Midbrain (tissue), 1 donor: ENCODE measurements at places on chromosomes 7 and 10.

DNA sequence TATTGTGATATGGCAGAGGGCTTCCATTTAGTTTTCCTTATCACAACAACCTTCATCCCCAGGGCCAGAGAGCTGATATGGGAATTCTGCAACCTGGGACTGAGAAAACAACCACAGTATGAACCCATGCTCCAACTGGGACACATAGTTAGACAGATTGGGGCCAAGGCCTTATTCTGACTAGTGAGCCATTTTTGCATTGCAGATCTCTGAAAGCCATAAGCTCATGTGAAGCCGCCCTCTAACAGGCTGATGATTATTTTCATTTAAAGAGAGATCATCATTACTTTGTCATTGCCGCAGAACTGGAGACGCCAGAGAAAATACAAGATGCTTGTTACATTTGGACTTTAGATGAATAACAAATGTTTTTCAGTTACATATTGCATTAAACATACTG is 791.7 kb upstream of the POM121L12 start:
- DNase-seq: no peak

- no peak for DNase-seq
Observed at GRCh38 chr7:43520201-43520600, 62.7 kb upstream of the STK17A start.

DNA sequence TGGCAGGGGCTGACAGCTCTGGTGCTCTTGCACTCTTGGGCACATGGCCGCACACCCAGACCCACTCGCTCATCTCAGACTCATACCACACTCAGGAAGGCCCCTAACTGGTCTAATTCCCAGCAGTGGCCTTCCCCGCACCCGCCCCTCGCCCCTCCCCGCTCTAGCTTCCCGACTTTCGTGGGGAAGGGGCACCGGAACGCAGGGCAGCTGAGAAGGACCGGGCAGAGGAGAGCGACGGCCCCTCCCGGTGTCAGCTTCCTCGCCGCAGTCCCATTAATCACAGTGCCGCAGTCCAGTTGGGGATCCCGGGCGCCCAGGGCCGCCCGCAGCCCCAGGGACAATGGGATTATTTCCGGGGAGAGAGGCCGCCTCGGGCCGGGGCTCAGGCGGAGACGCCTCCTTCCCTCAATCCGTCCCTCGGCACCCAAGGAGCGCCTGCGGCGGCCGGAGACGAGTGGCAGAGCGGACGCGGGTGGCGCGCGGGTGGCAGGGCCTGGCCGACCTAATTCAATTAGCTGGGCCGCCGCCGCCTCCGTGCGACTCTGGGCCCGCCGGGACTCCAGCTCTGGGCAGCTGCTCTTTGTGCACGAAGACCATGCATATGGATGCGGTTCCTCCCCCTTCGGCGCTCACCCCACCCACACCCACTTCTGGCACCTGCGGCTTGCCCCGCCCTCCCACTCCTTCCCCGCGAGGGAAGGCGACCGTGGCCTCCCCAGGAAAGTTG is 7.8 kb upstream of the TLX1 start:
- DNase-seq: no peak

GRCh38 chr7:96093435-96093834 is 228.5 kb downstream of the SLC25A13 start:
- no peak for DNase-seq

DNA sequence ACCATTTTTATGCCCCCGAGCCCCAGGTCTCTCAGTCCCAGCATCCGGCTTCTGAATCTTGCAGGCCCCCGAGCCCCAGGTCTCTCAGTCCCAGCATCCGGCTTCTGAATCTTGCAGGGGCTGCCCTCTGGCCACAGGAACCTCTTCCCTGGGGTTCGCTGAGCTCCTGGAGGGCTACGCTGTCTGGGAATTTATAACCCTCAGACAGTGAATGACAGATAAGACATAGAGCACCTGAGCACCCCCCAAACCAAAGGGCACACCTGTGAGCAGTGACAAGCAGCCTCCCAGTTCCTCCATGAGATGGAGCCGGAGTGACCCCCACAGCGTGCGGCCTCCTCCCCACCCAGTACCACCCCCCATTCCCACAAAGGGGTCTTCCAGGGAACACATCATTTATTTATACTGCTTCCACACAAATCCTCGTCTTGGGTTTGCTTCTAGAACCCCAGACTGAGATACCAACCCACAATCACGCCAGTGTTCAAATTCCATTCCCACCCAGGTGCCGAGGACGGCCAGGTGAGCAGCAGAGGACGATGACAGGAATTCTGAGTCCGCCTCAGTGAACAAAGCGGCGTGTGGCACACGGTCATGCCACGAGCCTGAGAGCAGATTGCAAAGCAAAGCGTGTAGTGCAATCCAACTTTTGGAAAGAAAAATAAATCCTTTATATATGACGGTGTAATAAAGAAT is 57.7 kb upstream of the FAM20C start:
- DNase-seq: no peak

DNA sequence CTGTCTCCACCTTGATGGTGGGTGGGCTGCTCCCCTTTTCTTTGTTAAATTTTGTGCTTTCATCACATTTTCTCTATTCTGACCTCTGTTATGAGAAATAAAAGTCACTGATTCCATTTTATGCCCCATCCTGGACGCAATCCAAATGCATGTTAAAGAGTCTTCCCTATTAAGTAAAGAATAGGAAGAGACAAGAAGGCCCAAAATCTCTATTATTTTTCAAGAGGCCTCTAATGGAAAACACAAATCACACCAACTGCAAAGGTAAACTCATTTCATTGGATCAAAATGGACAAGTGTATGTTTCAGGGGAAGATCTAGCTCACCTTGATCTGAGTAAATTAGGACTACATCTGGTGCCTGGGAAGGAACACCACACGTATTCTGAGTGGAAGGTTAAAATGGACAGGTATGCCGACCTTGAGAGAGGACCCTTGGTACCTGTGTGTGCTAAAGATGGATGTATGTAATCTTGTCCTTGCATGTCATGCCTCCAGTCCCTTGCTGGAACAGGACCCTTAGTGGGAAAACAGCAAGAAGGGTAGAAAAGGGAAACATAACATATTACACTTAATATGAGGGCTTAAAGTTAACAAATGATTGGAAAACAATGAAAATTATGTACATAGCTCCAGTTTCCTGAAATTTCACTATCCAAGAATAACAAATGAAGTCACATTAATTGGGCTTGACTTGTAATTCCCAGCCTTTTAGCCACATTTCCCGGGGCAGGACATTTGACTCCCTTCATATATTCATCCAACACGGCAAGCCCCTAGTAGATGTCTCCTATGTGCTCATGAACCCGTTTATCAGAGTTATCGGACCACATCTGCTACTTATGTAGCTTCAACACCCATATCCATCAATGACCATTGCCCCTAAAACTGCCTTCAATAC is 7.6 kb downstream of the IFIT2 start:
- no peak for DNase-seq

GRCh38 chr7:95865716-95866371 is 93.5 kb downstream of the DYNC1I1 start:
- DNase-seq: no peak

DNA sequence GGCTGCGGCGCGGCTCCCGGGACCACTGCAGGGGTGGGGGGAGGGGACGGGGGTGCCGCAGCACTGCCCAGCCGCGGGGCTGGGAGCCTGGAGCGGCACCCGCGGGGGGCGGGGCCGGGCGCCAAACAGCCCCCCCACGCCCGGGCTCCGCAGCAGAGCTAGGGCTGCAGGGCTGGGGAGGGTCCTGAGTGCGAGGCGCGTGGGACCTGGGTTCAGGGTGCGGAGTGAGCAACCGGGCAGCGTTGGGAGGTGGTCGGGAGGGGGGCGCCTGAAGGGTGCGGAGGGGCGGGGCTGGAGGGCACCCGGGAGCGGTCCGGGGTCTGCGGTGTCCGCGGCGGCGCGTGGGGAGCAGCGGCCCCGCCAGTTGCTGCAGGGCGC is 528 bp downstream of the CAMK2G start:
- DNase-seq: no peak

GRCh38 chr7:45584261-45585210 is 10.4 kb downstream of the ADCY1 start:
- DNase-seq: peak; percentile 21

GRCh38 chr7:47428768-47429472 is 153.0 kb downstream of the TNS3 start:
- DNase-seq: no peak

DNA sequence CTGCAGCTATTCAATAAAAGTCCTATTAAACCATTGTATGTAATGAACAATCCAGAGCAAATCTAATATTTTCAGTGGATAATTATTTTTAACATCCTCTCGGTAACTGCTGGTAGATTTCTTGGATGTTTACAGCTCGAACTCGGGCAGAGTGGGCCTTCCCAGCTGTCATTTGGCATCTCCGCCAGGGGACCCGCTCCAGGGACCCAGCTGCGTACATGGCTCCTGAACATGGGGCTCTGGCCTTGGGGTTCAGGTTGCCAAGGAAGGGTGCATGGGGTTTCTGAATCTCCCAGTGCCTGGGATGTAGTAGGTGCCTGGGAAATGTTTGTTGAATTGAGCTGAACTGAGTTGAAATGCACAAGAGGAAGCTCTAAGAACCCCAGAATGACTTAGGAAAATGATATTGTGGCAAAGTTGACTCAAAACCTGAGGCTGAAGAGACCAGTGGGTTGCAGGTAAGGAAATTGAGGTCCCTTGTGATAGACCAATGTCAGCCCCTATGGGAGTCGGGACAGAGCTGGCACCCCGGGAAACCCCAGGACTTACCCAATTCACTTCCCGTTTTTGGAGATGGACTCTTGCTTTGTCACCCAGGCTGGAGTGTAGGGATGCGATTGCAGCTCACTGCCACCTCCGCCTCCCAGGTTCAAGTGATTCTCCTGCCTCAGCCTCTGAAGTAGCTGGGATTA is 228.4 kb downstream of the CUX1 start:
- no peak for DNase-seq

DNA sequence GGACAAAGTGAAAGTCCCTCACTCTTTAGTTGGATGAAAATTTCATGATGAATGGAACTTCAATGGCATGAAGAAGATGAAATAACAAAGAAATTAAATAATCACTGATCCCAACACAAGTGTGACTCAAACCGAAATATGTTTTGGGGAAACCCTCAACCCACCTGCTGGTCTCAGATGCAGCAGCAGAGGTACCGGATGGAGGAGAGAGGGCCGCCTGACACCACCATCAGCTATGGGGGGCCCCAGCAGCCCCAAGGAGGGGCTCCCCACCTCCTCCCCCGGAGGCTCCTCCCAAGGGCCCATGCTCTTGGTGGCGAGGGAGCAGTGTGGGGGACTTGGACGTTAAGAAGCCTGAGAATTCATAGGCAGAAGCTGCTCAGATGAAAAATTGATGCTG is 137.2 kb upstream of the ADARB2 start:
- no peak for DNase-seq
